Mesenchymal stem cell (in vitro differentiated cells and primary cell): ENCODE measurements at places on chromosomes 13 and 19.

GRCh38 chr19:9043524-9043923, 33.3 kb upstream of the MUC16 start:
- DNase-seq, result no peak
- no peak overlapping the region for H3K27ac ChIP-seq
- H3K4me1 ChIP-seq, result no peaks in the 10 kb centered on the region
- no peaks in the 10 kb centered on the region for H3K27me3 ChIP-seq
- H3K4me3 ChIP-seq, result no peak overlapping the region

GRCh38 chr13:100809856-100810255, 135.3 kb upstream of the TMTC4 start:
- H3K4me3 ChIP-seq, result no peak overlapping the region
- H3K4me1 ChIP-seq, result no peaks in the 10 kb centered on the region
- no peaks in the 10 kb centered on the region for H3K36me3 ChIP-seq
- H3K27me3 ChIP-seq, result peaks cover 42% of the 10 kb centered on the region
- DNase-seq, result no peak

DNA sequence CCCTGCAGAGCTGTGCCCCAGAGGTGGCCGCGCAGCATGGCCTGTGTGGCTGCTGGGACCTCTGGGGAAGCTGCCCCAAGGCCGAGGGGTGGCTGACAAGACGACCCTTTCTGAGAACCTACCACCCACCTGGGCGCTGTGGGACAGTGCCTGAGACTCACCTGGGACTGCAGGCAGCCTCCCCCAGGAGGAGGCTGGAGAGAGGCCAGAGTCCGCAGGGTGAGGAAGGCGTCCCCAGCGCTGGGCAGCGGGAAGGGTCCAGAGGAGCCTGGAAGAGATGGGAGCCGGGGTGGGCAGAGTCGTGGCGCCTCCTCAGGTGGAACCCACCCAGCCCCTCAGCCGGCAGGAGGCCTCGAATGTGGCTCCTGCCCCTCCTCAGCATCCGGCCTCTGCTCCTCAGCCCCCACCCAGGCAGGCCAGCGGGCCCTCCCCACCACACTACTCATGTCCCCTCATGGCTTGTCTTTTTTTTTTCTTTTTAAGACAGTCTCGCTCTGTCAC, 25.3 kb downstream of the CILP2 start:
- no peak overlapping the region for H3K27ac ChIP-seq
- no peak for DNase-seq
- H3K27me3 ChIP-seq, result no peaks in the 10 kb centered on the region
- H3K4me3 ChIP-seq, result no peak overlapping the region
- peaks cover 3% of the 10 kb centered on the region for H3K36me3 ChIP-seq

GRCh38 chr13:50387051-50387581, 371.9 kb downstream of the KCNRG start:
- peak; percentile 53 for DNase-seq
- H3K4me1 ChIP-seq, result peaks cover 5% of the 10 kb centered on the region
- H3K27me3 ChIP-seq, result no peaks in the 10 kb centered on the region
- H3K36me3 ChIP-seq, result no peaks in the 10 kb centered on the region

DNA sequence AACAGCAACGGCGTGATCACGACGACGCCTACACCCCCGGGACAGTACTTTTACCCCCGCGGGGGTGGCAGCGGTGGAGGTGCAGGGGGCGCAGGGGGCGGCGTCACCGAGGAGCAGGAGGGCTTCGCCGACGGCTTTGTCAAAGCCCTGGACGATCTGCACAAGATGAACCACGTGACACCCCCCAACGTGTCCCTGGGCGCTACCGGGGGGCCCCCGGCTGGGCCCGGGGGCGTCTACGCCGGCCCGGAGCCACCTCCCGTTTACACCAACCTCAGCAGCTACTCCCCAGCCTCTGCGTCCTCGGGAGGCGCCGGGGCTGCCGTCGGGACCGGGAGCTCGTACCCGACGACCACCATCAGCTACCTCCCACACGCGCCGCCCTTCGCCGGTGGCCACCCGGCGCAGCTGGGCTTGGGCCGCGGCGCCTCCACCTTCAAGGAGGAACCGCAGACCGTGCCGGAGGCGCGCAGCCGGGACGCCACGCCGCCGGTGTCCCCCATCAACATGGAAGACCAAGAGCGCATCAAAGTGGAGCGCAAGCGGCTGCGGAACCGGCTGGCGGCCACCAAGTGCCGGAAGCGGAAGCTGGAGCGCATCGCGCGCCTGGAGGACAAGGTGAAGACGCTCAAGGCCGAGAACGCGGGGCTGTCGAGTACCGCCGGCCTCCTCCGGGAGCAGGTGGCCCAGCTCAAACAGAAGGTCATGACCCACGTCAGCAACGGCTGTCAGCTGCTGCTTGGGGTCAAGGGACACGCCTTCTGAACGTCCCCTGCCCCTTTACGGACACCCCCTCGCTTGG, 966 bp downstream of the JUNB start:
- DNase-seq, result peak; percentile 55
- peaks cover 38% of the 10 kb centered on the region for H3K4me1 ChIP-seq
- H3K27me3 ChIP-seq, result no peaks in the 10 kb centered on the region
- peaks cover 8% of the 10 kb centered on the region for H3K36me3 ChIP-seq
- peak overlapping the region; percentile 99 for H3K4me3 ChIP-seq

- peak; percentile 73 for DNase-seq
- no peaks in the 10 kb centered on the region for H3K36me3 ChIP-seq
- H3K27me3 ChIP-seq, result no peaks in the 10 kb centered on the region
- no peak overlapping the region for H3K27ac ChIP-seq
- H3K4me3 ChIP-seq, result no peak overlapping the region
Observed at GRCh38 chr13:87661471-87661870, 9.7 kb upstream of the SLITRK5 start.

GRCh38 chr19:16015805-16016173, 60.5 kb upstream of the TPM4 start:
- no peak overlapping the region for H3K4me3 ChIP-seq
- no peaks in the 10 kb centered on the region for H3K36me3 ChIP-seq
- no peak overlapping the region for H3K27ac ChIP-seq
- no peaks in the 10 kb centered on the region for H3K4me1 ChIP-seq

GRCh38 chr13:80131204-80131603, 209.7 kb downstream of the SPRY2 start:
- no peaks in the 10 kb centered on the region for H3K36me3 ChIP-seq
- H3K4me1 ChIP-seq, result peaks cover 1% of the 10 kb centered on the region
- DNase-seq, result peak; percentile 80
- no peak overlapping the region for H3K27ac ChIP-seq

DNA sequence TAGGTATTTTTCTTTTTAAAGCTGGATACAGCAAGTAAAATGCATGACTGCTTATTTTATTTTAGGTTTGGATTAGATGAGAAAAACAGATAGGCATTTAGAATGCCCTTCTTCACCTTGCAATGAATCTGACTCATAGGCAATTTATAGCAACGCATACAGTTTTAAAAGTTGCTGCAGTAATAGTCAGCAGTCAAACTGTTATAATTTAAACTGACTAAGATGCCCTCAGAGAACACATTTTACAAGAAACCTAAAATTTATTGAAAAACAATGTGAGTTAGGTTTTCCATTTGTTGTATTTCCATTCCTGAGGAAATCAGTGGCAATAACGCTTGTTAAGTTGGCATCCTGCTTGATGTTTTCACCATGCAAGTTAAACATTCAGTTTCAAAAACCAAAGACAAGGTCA, 1128.2 kb upstream of the PCDH9 start:
- H3K27me3 ChIP-seq, result no peaks in the 10 kb centered on the region
- no peaks in the 10 kb centered on the region for H3K4me1 ChIP-seq
- no peaks in the 10 kb centered on the region for H3K36me3 ChIP-seq
- DNase-seq, result no peak
- no peak overlapping the region for H3K4me3 ChIP-seq

DNA sequence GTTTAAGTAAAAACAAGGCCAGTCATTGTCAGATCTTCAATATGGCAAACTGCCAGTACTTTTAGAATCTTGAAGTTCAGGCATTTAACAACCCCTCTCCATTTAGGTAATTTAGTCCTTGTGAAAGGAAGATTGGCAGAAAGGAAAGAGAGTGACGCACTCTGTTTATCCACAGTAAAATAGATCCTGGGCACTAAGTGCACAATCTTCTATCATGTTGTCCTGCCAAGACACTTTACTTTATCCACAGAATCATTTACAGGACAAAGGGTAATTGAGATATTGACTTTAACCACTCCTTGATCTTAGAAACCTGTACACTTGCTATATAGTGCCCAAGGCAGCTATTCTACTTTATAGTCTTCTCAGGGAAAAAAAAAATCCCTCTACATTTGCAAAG, 786.4 kb upstream of the SLITRK1 start:
- no peaks in the 10 kb centered on the region for H3K4me1 ChIP-seq
- H3K36me3 ChIP-seq, result no peaks in the 10 kb centered on the region
- no peak for DNase-seq
- H3K27me3 ChIP-seq, result no peaks in the 10 kb centered on the region

- H3K36me3 ChIP-seq, result peaks cover 10% of the 10 kb centered on the region
- no peak overlapping the region for H3K4me3 ChIP-seq
- peaks cover 8% of the 10 kb centered on the region for H3K4me1 ChIP-seq
- no peaks in the 10 kb centered on the region for H3K27me3 ChIP-seq
- no peak for DNase-seq
- H3K27ac ChIP-seq, result no peak overlapping the region
Observed at GRCh38 chr13:20431080-20431479, 94.6 kb downstream of the CRYL1 start.

DNA sequence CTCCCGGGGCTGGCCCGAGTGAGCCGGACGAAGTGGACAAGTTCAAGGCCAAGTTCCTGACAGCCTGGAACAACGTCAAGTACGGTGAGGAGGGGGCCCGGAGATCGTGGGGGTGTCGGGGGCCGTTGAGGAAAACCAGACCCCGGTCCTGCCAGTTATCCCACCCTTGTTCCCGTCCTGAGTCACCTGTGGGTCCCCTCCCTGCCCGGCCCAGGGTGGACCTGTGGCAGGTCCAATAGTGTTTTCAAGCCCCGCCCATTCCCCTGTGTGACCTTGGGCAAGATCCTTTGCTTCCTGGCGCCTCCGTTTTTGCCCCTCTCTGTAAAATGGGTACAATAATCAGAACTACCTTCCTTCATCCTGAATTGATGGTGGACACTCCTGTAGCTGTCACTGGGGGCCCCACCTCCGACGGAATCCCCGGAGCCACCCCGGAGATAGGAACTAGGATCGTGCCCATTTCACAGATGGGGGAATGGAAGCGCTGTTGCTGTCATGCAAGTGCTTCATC, 593 bp downstream of the ATG4D start:
- peak; percentile 28 for DNase-seq
- H3K36me3 ChIP-seq, result peaks cover 12% of the 10 kb centered on the region
- H3K4me3 ChIP-seq, result peak overlapping the region; percentile 73
- H3K4me1 ChIP-seq, result peaks cover 14% of the 10 kb centered on the region
- no peak overlapping the region for H3K27ac ChIP-seq

- H3K27ac ChIP-seq, result no peak overlapping the region
- no peaks in the 10 kb centered on the region for H3K4me1 ChIP-seq
- H3K36me3 ChIP-seq, result no peaks in the 10 kb centered on the region
- no peak for DNase-seq
- H3K4me3 ChIP-seq, result no peak overlapping the region
- no peaks in the 10 kb centered on the region for H3K27me3 ChIP-seq
Observed at GRCh38 chr13:66560189-66560588, 669.9 kb downstream of the PCDH9 start.

- no peaks in the 10 kb centered on the region for H3K27me3 ChIP-seq
- no peak for DNase-seq
- no peaks in the 10 kb centered on the region for H3K36me3 ChIP-seq
- peaks cover 29% of the 10 kb centered on the region for H3K4me1 ChIP-seq
- no peak overlapping the region for H3K27ac ChIP-seq
Observed at GRCh38 chr19:1079566-1080111, 12.7 kb downstream of the ARHGAP45 start.

GRCh38 chr13:35349673-35350278, 126.7 kb downstream of the MAB21L1 start:
- H3K27me3 ChIP-seq, result no peaks in the 10 kb centered on the region
- DNase-seq, result no peak
- H3K4me3 ChIP-seq, result no peak overlapping the region
- H3K4me1 ChIP-seq, result no peaks in the 10 kb centered on the region

DNA sequence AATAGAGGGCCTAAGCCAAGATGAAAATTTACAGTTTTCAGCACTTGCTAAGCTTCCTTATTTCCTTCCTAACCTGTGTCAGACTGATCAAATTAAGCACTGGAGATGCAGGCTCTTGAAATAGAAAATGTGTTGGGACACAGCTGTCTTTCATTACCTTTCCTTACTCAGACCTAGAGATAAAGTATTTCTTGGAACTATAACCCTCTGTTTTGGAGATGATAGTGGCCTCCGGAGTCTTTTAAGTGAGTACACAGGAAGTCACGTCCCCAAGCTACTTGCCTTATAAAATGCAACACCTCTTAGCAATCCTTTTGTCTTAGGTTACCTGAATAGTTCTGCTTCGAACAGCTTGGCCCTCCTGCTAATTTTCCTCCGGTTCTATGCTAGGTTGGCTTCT, 12.4 kb upstream of the AKAP11 start:
- no peaks in the 10 kb centered on the region for H3K4me1 ChIP-seq
- no peak overlapping the region for H3K27ac ChIP-seq
- H3K4me3 ChIP-seq, result no peak overlapping the region
- H3K36me3 ChIP-seq, result no peaks in the 10 kb centered on the region
- DNase-seq, result no peak
- no peaks in the 10 kb centered on the region for H3K27me3 ChIP-seq
